ENCODE measurements at places on chromosomes 16 and 17.
A peak's percentile ranks its signal among the peaks of the same experiment; 100 is the strongest.

GRCh38 chr16:48318630-48319029, 66.6 kb downstream of the SIAH1 start:
- DNase-seq = peak; percentile 76

- no peak for DNase-seq
These were observed 37.8 kb upstream of the N4BP1 start for GRCh38 chr16:48647794-48648193.

DNA sequence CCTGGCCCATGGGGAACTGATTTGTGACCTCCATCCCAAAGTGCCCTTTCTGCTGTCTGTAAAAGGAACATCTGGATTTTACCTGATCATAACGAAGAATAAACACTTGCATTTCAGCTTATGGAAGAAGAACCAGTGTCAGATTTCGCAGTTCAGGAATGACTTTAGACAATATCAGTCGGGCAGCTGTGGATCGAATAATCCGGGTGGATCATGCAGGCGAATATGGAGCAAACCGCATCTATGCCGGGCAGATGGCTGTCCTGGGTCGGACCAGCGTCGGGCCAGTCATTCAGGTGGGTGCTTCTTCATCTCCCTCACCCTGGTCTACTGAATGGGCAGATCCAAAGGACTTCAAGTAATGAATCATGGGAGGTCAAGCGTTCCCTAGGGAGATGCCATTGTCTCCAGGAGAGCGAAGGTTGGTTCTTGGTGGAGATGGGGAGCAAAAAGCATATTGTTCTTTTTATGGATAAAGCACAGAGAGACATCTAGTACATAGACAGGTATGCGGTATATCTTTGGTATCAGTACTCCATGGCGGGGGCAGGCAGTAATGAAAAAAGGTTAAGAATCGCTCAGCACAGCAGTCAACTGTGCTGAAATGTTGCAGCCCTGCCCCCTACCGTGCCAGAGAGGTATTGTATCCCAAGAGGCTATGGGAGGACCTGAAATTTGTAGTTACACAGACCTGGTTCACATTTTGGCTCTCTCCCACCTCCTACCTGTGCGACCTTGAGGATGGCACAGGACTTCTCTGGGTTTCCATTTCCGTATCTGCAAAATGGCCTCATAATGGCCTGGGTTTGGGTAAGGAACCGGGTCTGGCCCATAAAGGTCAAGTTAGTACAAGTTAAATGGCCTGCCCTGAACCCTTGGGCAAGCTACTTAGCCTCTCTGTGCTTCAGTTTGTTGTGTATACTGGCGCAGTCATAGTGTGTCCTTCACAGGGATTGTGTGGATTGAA, 4.7 kb downstream of the COQ7 start:
- peak; percentile 25 for DNase-seq

GRCh38 chr16:74892574-74893461, 92.1 kb downstream of the WDR59 start:
- no peak for DNase-seq

GRCh38 chr17:3688027-3688553, 7.9 kb downstream of the P2RX5 start:
- DNase-seq = no peak

- peak; percentile 58 for DNase-seq
These were observed 7.9 kb upstream of the NAGPA start for GRCh38 chr16:5041600-5042133.

DNA sequence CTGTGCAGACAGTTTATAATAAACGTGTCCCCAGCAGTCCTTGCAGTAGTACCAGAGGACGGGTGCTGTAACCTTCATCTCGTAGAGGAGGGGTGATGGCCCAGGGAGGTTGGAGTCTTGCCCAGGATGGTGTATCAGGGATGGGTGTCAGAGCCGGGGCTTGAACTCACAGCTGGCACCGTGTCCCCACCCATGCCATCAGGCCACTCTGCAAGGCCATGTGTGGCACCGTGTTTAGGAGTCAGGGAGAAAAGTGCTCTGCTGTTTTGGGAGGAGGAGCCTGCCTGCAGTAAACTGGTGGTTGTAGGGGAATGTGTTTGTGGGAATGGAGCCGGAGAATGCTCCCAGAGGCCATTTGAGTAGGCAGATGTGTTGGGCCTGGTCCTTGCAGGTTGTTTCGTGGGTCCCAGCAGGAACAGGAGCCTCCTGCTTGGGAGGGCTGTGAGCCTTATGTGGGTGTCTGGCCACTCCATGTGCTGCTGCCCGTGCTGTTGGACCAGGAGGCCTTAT, 1.7 kb downstream of the ADORA2B start:
- no peak for DNase-seq

GRCh38 chr17:45334231-45334630, 17.4 kb upstream of the MAP3K14 start:
- DNase-seq = no peak

GRCh38 chr16:1763521-1764511, 7.5 kb downstream of the NME3 start:
- peak; percentile 29 for DNase-seq

GRCh38 chr16:23905027-23905426, 69.2 kb downstream of the PRKCB start:
- DNase-seq = peak; percentile 46

GRCh38 chr16:83878838-83879237, 20.1 kb upstream of the MLYCD start:
- DNase-seq = peak; percentile 62

DNA sequence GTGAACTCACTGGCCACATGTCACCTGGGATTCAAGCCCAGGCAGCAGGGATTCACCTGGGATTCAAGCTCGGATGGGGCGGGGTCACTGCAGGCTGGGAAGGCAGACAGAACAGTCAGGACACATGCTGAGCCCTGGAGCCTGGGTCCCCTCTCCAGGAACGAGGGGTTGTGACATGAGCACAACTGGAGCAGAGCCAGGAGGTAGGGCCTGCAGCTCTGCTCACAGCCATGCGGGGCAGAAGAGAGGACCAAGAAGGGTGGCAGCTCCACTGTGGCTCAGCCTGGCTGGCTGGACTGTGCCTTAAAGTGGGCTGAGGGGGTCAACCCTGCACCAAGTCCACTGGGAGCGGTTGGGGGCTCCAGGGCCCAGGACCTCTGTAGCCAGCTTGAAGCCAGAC, 150.1 kb downstream of the RAB11FIP4 start:
- DNase-seq = no peak

- DNase-seq = no peak
These were observed 98.3 kb downstream of the N4BP1 start for GRCh38 chr16:48511716-48512115.

DNA sequence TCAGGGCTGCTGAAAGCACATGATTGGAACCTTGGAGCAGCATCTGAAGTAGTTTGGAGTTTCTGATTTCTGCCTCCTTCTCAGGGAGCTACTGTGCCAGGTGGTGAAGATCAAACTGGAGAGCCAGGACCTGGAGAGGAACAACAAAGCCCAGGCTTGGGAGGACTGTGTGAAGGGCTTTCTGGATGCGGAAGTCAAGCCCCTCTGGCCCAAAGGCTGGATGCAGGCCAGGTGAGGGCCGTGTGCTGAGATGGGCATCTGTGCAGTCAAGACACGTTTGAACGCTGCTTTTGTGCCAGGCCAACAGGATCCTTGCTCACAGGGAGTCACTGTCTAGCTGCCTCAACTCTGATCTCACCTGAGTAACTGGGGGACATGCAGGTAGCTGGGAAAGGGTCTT, 23.8 kb downstream of the UBN1 start:
- no peak for DNase-seq

DNA sequence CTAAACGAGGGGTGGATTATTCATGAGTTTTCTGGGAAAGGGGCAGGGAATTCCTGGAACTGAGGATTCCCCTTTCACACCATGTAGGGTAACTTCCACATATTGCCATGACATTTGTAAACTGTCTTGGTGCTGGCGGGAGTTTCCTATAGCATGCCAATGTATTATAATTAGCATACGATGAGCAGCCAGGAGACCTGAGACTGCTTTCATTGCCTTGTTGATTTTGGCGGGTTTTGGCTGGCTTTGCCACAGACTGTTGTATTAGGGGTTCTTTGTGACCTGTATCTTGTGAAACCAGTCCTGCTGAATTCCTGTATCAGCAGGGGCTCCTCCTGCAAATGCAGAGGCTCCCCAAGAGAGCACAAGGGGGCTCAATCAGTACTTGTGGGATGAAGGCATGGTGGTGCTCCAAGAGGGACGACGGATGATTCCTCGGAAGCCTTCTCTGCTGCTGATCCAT, 104.4 kb upstream of the CACNG5 start:
- DNase-seq = no peak

- DNase-seq = peak; percentile 16
These were observed 20.9 kb downstream of the CCDC182 start for GRCh38 chr17:57724026-57724728.

- peak; percentile 95 for DNase-seq
These were observed 287.3 kb upstream of the FOXF1 start for GRCh38 chr16:86222965-86223551.

GRCh38 chr16:64730261-64730660, 391.6 kb downstream of the CDH11 start:
- no peak for DNase-seq

- no peak for DNase-seq
These were observed 110.8 kb upstream of the DNAH9 start for GRCh38 chr17:11487469-11487868.

- peak; percentile 86 for DNase-seq
These were observed 17.0 kb downstream of the CRYM start for GRCh38 chr16:21260870-21261791.

DNA sequence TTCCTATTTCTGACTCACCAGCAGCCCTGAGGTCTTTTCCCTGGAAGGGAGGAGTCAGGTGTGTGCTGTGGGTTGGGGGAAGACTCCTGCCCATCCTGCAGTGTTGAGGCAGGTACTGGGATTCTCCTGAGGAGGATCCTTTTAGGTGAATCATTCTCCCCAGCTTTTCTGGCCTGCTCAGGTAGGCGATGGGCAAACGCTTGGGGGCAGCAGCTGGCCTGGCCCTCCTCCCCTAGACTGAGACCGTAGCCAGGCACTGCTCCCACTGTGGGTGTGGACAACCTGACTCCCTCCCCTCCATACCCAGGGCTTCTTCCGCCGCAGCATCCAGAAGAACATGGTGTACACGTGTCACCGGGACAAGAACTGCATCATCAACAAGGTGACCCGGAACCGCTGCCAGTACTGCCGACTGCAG, 15.1 kb downstream of the GJD3 start:
- no peak for DNase-seq

DNA sequence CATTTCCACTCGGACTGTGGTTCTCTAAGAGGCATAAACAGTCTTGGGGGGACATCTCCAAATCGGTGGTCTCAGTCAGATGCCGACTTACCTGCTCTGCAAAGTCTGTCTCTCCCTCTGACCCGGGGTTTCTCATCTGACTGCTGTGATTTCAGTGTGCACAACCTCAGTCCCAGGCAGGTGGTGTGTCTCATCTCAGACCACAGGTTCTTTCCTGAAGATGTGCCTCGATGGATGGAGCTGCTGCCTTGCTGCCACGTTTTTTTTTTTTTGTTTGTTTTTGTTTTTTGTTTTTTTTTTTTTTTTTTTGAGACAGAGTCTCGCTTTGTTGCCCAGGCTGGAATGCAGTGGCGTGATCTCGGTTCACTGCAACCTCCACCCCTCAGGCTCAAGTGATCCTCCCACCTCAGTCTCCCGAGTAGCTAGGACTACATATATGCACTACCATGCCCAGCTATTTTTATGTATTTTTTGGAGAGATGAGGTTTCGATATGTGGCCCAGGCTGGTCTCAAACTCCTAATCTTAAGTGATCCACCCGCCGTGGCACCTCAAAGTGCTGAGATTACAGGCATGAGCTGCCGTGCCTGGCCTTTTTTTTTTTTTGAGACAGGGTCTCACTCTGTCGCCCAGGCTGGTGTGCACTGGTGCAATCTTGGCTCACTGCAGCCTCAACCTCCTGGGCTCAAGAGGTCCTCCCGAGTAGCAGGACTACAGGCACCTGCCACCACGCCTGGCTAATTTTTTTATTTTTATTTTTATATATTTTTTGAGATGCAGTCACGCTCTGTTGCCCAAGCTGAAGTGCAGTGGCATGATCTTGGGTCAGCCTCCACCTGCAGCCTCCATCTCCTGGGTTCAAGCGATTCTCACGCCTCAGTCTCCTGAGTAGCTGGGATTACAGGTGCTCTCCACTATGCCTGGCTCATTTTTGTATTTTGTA, 15.4 kb downstream of the SPIRE2 start:
- no peak for DNase-seq

DNA sequence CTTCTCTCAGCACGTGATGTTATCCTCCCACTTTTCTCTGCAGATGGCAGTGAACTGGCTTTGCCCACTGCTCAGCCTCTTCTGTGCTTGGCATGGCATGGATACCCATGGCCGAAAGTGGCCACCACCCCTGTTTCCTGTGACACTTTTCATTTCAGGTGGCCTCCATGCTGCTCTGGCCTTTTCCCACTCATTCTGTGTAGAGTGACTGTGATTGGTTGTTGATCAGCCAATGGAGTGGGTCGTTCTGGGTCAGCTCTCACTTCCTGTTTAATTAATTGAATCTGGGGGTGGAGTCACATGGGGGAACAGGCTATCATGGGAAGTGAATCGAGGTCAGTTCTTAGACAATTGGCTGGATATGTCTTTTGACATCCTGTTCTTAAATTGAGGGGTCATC, 350.1 kb upstream of the EEF2KMT start:
- no peak for DNase-seq

- DNase-seq = no peak
These were observed 26.9 kb downstream of the NLRC5 start for GRCh38 chr16:57016301-57016700.

- peak; percentile 54 for DNase-seq
These were observed 4.4 kb downstream of the TP53I13 start for GRCh38 chr17:29572691-29573557.

- DNase-seq = no peak
These were observed 62.0 kb downstream of the IL21R start for GRCh38 chr16:27463741-27464591.

- DNase-seq = no peak
These were observed 403 bp downstream of the TEPSIN start for GRCh38 chr17:81238490-81238814.

GRCh38 chr17:66695098-66695497, 139.8 kb upstream of the CACNG5 start:
- no peak for DNase-seq

- no peak for DNase-seq
These were observed 72.8 kb downstream of the AMFR start for GRCh38 chr16:56352351-56353053.

GRCh38 chr17:7552621-7553051, 3.8 kb downstream of the TNFSF12 start:
- no peak for DNase-seq

GRCh38 chr17:78272181-78272913, 40.9 kb downstream of the TMEM235 start:
- peak; percentile 27 for DNase-seq

GRCh38 chr17:28726226-28726626, at the start of gene TLCD1:
TLCD1 (minus strand) TSS chr17:28726233; CDS start chr17:28726097, 136 bp downstream.
- peak; percentile 64 for DNase-seq

All from fibroblast of skin of abdomen (primary cell).